C1 segment of cervical spinal cord (tissue), 14 donors: ENCODE measurements at places on chromosomes 6 and 20.

DNA sequence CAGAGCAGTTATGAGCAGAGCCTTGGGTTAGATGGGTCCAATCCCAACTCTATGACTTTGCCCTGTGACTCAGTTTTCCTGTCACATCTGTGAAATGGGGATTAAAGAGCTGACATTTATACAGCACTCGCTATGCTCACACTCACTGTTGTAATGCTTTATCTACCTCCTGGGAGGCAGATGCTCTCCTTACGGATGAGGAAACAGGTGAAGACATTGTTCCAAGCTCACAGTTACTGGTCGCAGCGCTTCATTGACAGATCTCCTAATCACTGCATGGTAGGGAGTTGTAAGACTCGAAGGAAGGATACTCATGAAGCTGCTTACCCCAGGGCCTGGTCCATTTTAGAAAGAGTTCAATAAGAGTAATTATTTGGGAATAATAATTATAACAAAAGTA is 2.9 kb upstream of the MYLK2 start:
- DNase-seq: no peak

DNA sequence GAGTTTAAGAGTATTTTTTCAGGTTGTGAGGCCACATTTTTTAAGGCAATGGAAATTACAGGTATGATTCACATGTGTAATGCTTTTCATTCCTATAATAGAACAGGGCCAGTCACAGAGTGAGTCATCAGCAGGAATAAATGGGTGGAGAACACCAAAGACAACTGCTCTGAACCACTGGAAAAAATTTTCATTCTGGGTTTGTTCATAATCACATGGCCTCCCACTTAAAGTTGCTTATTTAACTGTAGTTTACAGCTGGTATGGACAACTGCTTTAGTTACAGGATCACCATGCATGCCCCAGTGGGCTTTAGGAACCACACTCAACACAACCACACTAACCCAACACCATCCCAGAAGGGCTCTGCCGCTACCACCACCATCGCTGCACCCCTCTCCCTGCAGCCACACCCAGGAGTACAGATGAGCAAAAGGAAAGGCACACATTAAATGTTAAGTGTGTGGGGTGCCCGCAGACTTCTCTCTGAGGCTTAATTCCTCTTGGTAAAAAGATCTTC is 107.0 kb upstream of the DST start:
- DNase-seq: no peak

DNA sequence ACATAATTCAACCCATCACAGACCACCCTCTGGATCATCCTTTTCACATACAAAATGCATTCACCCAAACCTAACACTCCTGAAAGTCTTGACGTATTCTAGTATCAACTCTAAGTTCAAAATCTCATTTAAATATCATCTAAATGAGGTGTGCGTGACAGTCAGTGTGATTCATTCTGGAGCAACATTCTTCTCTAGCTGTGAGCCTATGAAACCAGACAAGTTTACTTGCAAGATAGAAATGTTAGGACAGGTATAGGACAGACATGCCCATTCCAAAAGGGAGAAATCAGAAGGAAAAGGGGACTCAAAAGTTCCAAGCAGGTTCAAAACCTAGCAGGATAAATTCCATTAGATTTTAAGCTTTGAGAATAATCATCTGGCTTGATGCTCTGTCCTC is 329.7 kb downstream of the CD83 start:
- DNase-seq: no peak

GRCh38 chr20:62776692-62777527 is 19.4 kb upstream of the MRGBP start:
- no peak for DNase-seq

GRCh38 chr20:8930726-8931125 is 138.2 kb upstream of the PLCB4 start:
- DNase-seq: no peak

GRCh38 chr6:11392778-11393507 is 144.6 kb upstream of the TMEM170B start:
- DNase-seq: peak; percentile 6

GRCh38 chr6:128230267-128230989 is 290.0 kb downstream of the PTPRK start:
- DNase-seq: no peak

GRCh38 chr20:44056010-44056698 is 130.8 kb downstream of the JPH2 start:
- DNase-seq: no peak

DNA sequence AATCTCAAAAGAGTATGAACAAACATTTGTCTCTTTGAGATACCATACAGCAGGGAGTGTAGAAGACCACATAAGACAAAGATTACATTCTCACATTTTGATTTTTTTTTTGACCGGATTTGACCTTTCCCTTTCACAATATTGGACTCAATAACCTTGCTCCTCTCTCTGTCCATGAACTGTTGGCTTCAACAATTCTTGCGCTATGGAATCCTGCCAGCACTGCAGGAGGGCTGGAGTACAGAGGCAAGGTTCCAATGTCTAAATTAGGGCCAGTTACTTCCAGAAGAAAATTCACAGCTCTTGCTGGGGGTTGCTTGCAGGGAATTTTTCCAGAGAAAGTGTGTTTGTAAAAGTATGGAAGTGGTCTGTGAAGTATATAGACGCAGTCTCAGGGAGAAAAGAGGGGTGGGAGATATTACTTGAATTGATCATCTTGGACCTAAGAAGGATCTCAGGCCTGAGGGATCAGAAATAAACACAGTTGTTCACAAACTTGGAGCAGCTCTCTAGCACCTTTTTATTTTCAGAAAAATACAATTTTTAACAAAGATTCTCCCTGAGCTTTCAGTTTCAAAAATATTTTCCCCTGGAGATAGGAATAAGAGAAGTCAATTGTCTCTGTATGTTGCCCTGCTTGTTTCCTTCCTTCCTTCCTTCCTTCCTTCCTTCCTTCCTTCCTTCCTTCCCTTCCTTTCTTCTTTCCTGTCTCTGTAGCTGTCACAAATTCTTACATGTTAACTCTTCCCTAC is 765.9 kb downstream of the BCKDHB start:
- no peak for DNase-seq

DNA sequence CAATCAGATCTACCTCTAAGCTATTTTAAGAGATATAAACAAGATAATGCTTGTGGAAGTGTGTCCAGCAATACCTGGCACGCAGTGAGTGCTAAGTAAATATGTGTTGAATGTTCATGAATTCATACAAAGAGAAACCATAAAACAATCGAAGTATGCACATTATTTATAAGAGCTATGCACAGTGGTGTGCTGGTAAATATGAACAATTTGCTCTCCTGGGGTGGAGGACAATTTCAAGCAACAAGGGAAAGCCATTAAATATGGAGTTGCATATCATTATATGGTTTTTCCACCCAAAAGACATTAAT is 526.6 kb upstream of the MARCKS start:
- no peak for DNase-seq

GRCh38 chr6:126661646-126662045 is 321.7 kb downstream of the CENPW start:
- no peak for DNase-seq

DNA sequence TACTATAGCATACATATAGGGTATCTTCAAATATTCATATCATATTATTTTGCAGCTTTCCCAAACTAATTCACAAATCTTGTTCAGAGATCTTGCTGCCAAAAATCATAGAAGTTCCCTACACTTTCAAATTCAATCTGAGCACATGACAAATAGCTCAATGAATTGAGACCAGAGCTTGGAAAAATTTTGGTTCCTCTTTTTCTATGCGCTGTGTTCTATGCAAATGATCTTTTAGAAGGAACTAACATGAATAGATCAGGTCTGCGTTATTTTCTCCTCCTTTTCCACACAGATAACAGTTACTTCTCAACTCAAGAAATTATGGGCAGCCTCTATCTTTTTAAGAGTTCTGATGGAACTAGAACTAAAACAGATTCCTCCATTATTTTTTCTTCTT is 316.3 kb downstream of the ARHGAP18 start:
- no peak for DNase-seq

DNA sequence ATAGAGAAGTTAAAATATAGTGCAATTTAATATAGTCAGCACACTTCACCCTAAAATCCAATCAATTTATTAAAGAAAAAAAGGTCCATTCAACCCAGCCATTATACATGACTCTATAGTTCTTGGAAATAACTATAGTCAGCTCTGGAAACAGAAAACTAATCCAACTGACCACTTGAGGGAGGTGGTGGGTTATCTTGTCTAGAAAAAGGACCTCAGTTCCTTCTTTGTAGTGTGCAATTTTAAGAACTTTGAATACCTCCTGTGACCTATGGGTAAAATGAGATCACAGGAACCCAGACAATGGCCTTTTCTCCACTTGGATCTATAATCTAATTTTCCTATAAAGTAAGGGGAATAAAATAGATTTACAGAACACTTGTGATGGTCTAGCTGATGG is 163.6 kb upstream of the CENPW start:
- DNase-seq: no peak

DNA sequence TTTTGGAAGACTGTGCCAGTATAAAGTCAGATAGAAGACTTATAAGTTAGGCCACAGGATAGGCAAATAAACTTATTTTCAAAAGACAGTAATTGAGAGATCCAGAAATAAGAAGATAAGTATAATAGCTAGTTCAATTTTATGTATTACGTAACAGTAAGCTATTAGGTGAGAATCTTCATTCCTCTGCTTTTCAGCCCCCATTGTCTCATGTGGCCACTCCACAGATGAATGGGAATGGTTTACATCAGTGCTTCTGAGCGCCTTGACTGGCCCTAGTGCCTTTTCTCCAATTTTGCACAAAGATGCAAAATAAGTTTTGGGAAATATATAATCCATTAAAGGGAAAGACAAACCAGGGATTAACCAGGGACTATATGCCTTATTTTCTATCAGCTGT is 550.5 kb downstream of the MMUT start:
- DNase-seq: no peak

GRCh38 chr6:15077961-15078360 is 167.9 kb upstream of the JARID2 start:
- no peak for DNase-seq

DNA sequence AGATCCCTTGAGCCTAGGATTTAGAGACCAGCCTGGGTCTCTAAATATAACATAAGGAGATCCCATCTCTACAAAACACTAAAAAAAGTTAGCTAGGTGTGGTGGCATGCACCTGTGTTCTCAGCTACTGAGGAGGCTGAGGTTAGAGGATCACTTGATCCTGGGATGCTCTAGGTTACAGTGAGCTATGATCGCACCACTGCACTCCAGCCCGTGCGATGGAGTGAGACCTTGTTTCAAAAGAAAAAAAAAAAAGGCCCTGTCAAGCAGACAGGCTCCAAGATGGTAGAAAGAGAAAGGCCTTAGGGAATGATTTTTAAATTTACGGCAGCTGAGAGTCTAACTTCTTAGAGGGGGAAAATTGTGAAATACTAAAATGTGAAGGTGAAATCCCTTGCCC is 22.6 kb upstream of the NCOA3 start:
- DNase-seq: no peak

DNA sequence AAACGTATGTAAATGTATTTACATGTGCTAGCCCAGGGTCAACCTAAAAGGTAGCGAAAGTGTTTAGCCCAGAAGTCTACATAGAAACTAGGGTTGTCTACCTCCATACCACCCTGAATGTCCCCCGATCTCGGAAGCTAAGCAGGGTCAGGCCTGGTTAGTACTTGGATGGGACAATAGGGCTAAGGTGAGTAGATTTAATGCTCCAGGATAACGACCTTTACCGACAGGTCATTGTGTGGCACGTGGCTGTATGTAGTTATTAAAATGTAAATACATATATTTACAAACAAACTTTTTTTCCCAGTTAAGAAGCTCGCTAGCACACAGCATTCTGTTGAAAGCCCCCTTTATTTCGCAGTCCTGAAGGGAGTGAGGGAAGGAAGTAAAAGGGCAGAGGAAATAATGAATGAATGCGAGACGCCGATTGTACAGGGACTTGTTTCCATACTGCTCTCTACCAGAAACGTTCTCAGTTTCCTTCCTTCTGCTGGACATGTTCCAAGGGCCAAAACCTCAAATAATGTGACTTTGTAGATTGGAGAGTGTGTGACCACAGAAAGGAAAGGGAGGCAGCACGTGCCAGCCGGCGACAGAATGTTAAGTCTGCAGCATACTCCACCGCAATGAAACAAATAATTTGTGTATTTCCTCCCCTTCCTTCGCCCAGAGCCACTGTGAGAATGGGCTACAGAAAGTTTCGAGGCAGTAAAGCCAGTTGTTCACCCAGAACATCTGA is 612 bp downstream of the ADAT2 start:
- DNase-seq: no peak

- no peak for DNase-seq
These were observed 367 bp downstream of the GSTA3 start for GRCh38 chr6:52909131-52909530.

DNA sequence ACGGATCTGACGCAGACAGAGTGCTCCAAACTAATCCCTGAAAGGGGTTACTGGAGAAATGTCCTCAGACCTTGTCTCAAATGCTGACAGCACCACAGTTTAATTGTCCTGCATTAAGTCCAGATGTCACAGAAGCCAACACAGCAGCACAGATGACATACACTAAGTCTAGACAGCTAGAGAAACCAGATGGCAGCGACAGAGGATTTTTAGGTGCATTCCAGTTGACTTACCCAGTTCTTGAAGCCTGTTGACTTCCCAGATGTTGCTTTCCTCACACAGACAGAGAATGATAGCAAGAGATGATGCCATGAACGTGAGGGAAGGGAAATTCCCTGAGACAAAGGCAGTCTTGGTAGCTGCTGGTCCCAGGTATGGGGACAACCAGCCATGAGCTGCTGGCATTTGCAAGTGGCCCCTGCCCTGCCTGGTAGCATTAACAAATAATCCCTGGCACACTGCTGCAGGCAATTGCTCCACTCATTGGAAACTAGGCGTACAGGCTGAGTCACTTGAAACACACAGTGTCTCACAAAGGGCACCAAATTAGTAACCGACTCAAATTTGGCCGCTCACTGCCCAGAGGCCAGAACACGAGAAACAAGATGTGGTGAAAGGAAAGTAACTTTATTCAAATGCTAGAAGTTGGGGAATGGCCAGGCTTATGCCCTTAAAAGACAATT is 52.2 kb downstream of the ADGB start:
- no peak for DNase-seq

GRCh38 chr20:36193977-36194712 is 39.6 kb downstream of the EPB41L1 start:
- no peak for DNase-seq

- no peak for DNase-seq
These were observed 580.7 kb downstream of the KIF16B start for GRCh38 chr20:15992564-15992963.
